ENCODE measurements at places on chromosomes 2 and 18.

GRCh38 chr2:37471104-37471503 lies 126.7 kb downstream of the QPCT start:
- DNase-seq, result no peak

DNA sequence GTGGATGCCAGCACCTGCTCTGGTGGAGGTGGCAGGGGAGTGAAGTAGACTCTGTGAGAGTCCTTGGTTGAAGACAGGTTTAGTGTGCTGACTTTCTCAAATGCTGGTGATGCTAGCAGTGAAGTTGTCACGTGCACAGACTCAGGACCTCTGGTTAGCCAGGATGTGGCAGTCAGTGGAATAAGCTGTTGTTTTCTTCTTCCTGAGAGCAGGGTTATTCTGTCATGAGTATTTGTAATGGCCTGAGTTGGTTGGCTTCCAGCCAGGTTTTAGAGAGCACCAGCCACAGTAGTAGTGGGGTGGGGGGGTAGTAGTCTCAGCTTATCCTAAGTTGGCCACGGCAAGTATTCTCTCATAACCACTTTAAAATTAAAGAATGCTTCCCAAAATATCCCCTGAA lies 238.5 kb upstream of the FBXO11 start:
- DNase-seq, result no peak

DNA sequence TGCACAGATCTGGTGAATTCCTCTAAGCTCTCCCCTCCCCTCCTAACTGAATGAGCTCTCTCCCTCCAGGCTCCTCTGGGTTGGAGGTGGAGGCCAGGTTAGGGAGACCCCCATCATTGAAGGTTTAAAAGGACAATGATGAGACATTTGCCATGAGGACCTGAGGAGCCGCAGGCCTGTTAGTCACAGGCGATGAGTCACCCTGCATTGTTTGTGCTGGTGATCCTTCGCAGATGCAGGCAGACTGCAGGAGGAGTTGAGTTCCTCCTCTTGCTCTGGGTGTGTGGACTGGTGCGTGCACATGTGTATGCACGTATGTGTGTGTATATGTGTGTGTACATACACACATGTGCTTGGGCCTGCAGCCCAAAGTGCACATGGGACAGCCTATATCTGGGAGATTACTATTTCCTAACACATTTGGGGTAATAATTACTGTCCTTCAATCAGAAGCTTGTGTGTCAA lies 42.0 kb downstream of the MCFD2 start:
- no peak for DNase-seq

- no peak for DNase-seq
Measured at GRCh38 chr2:171895786-171896185, 1.7 kb upstream of the SLC25A12 start.

DNA sequence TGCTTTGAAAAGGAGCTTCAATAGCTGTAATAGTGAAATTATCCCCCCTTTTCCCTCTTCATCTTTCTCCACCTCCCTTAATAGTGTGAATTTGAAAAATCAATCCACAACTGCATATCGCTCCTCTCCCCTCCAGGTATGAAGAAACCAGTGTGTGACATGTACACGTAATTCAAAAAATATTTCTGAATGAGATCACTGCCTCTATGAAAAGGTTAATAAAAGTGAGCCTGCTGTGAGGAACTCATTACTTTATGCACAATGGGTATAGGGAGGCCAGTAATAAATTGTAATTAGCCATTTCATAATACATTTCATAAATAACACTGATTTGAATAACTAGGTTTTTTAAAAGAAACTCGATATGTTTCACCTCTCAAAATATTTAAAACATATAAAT lies 209.0 kb upstream of the KYNU start:
- no peak for DNase-seq

GRCh38 chr18:61929881-61930640 lies 37.3 kb upstream of the RNF152 start:
- no peak for DNase-seq

DNA sequence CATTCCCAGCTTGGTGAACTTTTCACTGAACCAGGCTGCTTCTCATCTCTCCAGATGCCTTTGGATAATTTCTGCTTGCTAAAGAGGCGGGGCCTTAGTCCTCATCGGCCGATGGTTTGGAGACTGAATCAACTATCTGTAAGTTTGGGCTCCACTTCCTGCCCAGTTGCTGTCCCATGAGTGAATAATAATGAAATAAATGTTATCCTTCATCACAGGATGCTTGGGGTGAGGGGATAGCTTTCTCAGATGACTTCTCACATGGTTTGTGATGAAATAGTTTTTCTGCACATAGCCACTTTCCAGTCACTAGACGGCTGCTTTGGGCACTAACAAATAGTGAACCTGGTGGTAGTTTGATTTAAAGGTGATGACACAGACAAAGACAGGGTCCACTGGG lies 376.6 kb upstream of the TRIB2 start:
- no peak for DNase-seq

- DNase-seq, result no peak
Measured at GRCh38 chr2:222919841-222920526, 59.1 kb downstream of the ACSL3 start.

DNA sequence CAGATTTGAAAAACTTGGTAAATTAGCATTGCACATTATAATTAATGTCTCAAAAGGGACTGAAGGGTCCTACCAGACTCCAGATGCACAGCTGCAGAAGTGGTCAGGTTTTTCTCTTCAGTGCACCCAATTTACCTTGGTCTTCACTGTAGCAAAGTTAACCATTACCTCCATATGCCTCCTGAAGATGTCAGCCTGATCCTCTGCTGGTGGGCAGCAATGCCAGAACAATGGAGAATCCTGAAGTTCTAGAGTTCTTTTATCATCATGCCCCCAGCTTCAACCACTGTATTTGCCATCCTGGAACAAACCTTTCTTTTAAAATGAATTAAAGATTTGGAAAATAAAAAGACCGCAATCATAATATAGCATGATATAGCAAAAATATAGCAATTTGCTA lies 1774.8 kb upstream of the CELF4 start:
- DNase-seq, result no peak

DNA sequence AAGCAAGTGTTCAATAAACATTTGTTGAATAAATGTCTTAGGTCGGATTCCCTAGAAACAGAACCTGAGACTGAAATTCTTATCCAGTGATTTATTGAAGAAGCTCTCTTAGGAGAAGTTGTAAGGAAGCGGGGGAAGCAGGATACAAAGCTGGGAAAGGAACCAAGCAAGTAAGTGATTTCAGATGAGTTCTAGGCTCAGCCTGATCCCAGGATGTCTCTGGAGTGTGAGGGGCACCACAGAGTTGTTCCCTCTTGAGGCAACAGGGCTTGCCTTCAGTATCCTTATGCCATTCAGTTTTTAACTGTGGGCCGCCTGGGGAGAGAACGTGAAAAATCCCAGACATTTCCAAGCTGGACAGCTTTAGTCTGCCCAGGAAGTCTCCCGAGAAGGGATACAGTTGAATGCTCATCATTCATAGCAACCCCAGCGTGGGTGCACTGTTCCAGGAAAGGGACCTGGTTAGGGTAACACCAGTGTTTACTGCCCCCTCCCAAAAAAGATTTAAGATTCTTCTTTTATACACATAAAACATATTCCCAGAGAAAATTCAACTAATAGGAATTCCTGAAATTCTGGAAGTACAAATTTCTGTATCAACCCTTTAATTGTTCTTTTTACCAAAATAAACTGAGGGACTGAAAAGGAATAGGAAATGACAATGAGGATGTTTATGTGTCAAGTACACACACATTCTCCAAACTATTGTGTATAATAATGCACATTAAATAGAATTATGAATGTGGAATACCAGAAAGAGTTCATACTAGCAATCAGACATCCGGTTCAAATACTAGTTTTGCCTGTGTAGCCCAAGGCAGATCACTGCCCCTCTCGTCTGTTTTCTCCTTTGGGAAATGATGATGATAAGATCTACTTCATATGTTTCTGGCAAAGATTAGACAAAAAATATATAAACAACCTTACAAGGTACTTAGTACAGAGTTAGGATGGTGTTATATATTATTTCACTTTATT lies 592.1 kb upstream of the CDH2 start:
- DNase-seq, result no peak

- no peak for DNase-seq
Measured at GRCh38 chr18:5729983-5730699, 165.2 kb downstream of the TMEM200C start.

GRCh38 chr2:10914272-10914693 lies 2.5 kb downstream of the KCNF1 start:
- DNase-seq, result no peak

- DNase-seq, result no peak
Measured at GRCh38 chr18:43620936-43621335, 343.6 kb upstream of the SYT4 start.

Data from cortex of kidney (tissue), 1 donor.